ENCODE measurements at places on chromosomes 4 and X.

GRCh38 chr4:125352521-125352920 is 37.8 kb downstream of the FAT4 start:
- no peak for DNase-seq

- no peak for DNase-seq
Observed at GRCh38 chr4:7547368-7548040, 112.8 kb upstream of the PSAPL1 start.

GRCh38 chr4:25978327-25978726 is 64.3 kb downstream of the SMIM20 start:
- DNase-seq, result no peak

DNA sequence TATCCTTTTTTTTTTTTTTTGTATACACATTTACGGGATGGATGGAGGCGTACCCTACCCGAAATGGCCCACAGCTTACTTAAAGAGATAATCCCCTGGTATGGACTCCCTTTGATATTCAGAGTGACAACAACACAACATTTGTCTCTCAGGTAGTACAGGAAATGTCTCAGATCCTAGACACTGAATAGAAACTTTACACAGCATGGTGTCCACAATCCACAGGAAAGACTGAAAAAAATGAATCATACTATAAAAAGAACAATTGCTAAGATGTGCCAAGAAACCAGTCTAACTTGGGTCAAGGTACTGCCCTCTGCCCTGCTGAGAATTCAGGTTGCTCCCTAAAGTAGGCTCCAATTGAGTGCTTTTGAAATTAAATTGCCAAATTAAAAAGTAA is 100.8 kb upstream of the LANCL3 start:
- no peak for DNase-seq

DNA sequence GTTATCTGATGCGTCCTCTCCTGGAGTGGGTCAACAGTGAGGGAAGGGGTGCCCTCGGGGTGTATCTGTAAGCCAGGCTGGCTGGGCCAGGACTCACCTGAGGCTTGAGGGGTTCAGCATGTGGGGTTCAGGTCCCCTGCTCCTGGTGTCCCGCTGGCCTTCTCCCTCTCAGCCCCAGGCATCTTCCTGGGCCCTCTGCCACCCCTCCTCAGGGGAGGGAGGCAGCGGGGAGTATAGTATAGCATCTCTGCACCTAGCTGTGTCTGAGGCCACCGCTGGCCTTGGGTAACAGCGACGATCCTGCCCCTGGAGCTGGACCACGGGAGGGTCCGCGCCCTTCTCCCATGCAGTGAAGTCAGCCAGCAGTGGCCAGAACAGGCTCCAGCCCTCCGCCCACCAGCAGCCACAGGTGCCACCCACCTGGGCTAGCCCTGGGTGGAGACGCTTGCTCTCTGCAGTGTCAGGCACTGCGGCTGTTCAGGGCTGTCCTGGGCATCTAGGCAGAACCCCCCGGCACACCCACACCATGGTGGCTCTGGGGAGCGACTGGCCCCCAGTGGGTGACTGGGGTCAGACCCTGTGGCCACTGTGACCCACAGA is 110.7 kb upstream of the NKX1-1 start:
- DNase-seq, result no peak

- DNase-seq, result no peak
Observed at GRCh38 chr4:874056-874455, 48.1 kb upstream of the CPLX1 start.

DNA sequence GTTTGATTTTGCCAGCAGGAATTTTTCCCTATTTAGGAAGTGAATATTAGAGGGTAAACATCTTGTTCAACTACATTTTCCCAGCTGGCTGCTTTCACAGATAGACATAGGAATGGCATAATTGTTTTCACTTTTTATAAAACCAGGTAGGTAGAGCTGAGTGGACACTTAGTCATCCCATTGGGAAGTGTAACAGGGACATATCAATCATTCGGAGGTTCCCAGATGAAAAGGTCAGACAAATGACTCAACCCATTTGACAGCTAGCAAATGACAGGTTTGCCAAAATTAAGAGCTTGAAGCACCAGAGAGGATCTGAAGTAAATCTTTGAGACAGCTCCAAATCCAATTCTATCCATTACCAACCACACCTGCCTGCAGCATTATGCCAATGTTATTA is 205.3 kb downstream of the SLC39A8 start:
- no peak for DNase-seq

GRCh38 chrX:67673741-67674274 is 130.0 kb downstream of the AR start:
- no peak for DNase-seq

DNA sequence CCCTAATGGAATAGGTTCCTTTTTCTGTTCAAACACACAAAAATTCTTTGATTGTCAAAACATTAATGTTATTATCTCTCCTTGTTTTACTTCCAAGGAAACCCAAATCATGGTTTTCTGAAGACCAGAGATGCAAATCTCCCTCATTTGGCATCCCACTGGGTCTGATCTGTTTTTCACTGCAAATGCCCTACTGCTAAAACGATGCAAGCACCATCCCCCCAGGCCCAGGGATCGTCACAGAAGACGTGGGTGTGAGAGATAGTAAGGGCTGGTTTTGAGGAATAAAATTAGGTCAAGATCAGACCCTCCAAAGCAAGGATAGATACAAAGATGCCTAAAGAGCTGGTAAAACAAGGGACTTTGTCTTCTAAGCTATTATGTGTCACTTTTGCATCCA is 33.6 kb downstream of the GSPT2 start:
- DNase-seq, result no peak

GRCh38 chr4:163384926-163385325 is 41.2 kb downstream of the NPY5R start:
- no peak for DNase-seq

GRCh38 chrX:150536455-150537116 is 31.8 kb upstream of the MTM1 start:
- DNase-seq, result no peak

- no peak for DNase-seq
Observed at GRCh38 chr4:77819404-77819842, 255 bp upstream of the CNOT6L start.

DNA sequence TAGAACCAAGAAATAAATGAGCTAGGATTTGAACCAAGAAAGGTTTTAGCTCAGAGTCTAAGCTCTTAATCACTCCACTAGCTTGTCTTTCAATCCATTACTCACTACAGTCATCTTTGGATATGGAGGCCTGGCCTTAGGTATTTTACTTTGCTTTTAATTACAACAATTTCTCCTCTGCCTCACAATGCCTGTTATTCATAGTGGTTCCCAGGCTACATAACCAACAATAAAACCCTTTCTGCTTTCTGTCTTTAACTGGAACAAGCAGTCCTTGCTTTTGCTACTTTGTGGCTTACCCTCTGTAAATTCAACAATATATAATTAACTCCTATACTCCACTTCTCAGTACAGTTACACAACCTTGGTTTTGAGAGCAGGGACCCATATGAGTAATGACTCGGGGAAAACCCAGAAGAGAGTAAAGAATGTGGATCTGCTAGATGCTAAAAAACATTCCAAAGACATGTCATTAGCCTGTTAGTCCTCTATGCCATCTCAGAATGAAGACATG is 94.7 kb upstream of the NAP1L5 start:
- no peak for DNase-seq

DNA sequence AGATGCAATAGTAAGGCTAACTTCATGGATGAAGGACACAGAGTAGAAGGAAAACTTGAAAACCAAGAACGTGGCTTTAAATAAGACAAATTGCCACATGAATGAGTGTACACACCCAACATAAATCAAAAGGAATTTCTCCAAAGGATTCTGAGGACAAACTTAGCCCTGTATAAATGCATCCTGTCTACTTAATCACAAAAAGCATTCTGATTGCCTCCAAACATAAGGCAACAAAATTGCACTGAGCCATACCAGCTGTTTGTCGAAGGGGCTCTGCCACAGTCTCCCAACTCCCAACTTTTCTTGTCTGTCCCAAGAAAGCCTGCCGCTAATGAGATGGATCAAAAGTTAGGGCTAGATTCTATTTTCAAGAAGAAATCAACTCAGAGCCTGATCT is 194.3 kb downstream of the SOWAHB start:
- DNase-seq, result no peak

DNA sequence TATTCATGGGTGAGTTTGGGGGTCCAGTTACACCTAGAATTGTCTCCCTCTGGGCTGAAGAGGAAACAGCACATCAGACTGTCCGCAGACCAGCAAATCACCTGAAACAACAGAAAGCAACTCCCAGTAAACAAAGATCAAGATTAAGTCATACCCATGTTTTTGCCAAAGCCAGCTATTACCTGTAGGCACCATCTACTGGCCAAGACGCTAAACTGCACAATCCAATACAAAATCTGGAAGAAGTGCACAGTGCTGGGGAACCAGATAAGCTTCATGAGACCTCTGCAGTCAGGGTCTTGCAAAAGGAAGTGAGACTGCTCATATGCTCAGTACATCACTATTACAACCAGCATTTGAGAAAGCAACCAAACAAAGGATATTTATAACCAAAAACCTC is 157.5 kb upstream of the ITM2A start:
- DNase-seq, result no peak

DNA sequence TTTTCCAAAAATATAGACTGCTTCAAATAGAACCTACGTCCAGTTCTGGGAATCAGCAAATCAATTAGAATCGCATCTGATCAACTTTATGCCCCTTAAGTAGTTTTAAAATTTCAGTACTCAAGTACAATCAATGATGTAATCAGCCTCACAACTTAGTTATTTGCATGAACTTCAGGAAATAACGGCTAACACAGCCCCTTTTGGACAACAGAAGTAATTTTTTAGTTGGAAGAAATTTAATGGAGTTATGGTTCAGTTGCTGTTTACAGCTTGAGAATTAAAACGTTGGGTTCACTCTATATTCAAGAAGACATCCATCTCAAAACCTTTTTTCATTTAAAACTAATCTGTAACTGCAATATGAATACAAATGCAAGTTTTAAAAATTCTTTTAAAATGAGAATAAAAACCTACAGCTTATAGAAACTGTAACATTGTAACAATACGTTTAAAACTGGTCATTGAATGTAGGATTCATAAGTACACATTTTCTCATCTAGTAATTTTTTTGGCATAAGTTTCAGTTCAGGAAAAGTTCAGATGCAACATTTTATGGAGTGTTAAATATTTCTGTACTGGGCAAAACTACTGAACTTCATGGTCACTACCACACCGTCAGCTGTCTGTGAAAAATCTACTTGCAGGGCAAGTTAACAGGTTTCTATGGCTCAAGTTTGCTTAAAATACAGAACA is 956 bp downstream of the TAPT1 start:
- peak; percentile 16 for DNase-seq

DNA sequence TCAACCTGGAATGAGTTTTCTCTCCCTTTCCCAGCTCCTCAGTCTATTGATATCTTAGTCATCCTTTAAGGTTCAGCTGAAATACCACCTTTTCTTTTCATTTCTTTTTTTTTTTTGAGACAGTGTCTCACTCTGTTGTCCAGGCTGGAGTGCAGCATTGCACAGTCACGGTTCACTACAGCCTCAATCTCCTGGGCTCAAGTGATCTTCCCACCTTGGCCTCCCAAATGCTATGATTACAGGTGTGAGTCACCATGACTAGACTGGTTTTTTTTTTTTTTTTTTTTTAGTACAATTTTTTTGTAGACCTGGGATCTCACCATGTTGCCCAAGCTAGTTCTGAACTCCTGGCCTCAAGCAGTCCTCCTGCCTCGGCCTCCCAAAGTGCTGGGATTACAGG is 28.9 kb downstream of the AFF1 start:
- no peak for DNase-seq

DNA sequence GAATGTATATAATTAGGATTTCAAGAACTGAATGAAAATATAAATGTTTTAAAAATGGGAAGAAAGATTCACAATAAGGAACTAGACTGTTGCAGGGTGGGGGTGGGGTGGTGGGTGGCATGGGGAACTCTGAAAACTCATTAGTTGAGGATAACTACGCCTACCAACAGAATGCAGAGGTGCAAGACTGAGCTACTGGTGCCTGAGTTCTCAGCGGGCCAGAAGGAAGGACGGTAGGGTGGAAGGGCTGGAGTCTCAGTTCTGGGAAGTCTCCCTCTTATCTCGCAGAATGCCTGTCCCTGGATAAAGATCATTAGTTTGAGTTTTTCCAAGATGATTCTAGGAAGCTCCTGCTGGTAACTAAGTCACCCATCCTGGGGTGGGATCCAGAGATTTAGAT is 1.3 kb upstream of the SOD3 start:
- DNase-seq, result no peak

GRCh38 chrX:13377550-13377934 is 57.7 kb upstream of the ATXN3L start:
- DNase-seq, result no peak

DNA sequence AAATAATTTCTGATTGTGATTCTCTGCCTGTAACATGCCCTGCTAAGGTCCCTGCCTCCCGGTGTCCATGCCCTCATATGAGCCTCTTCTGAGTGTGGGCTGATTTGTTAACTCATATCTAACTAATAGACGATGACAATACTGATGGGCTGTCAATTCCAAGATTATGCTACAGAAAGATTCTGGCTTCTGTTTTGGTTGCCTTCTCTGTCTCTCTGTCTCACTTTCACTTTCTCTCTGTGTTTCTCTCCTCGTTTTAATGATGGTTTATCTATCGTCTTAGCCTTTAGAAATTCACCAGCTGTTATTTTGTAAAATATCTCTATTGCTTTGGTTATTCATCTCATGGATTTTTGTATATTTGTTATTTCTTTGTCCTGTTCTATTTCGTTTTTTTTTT is 312.5 kb upstream of the ANXA10 start:
- DNase-seq, result no peak

GRCh38 chr4:84063619-84064018 is 435.5 kb downstream of the NKX6-1 start:
- no peak for DNase-seq

DNA sequence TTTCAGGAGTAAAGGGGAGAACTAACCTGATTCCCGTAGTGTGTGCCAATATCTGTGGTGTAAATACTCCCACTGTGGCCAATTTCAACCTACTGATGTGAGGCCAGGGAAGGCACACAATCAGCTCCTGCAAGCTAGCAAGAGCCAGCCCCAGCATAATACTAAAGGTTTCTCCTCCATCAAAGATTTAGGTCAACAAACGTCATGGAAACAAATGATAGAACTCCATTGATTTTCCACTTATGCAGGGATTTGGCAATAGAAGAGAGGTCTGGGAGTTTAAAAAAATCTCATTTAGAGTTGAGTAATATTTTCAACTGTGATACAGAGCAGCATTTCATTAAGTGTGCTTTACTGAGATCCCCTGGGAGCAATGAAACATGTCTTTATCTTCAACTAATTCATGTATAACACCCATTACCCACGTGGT is 15.8 kb upstream of the VEGFD start:
- no peak for DNase-seq

Data from central memory CD4-positive, alpha-beta T cell (primary cell).